ENCODE measurements at places on chromosomes 7 and 10.

- DNase-seq, result no peak
Observed at GRCh38 chr7:116500078-116500853, 728 bp downstream of the CAV2 start.

DNA sequence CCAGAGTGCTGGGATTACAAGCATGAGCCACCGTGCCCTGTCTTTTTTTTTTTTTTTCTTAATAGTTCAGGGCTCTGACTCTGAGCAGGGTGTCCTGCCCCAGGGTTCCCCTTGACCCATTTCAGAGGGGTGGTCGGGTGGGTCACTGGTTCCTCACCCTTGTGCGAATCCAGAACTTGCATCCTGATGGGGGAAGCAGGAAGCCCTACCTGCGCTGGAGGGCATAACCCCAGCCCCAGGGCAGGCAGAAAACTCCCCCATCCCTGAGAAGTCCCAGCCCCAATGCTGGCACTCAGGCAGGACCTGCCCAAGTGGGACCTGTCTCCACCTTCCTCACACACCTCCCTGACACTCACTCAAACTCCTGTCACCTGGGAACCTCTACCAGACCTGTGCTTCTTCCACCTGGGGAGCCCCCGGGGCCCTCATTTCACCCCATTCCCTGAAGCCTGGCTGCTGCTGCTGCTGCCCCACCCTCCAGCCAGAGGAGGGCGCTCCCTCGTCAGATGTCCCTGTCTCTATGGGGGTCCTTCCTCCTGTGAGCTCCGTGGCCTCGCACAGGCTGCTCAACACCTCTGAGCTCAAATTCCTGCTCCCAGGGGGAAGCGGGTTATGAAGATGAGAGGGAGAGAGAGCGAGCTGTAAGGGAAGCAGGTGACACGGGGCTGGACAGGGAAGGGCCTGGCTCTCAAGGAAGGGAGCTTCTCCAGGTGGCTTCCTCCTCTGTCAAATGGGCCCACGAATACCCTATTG lies 15.1 kb upstream of the ZNF273 start:
- no peak for DNase-seq

- DNase-seq, result no peak
Observed at GRCh38 chr10:77698267-77698931, 60.8 kb upstream of the KCNMA1 start.

- no peak for DNase-seq
Observed at GRCh38 chr7:110994028-110994967, 96.6 kb upstream of the LRRN3 start.

DNA sequence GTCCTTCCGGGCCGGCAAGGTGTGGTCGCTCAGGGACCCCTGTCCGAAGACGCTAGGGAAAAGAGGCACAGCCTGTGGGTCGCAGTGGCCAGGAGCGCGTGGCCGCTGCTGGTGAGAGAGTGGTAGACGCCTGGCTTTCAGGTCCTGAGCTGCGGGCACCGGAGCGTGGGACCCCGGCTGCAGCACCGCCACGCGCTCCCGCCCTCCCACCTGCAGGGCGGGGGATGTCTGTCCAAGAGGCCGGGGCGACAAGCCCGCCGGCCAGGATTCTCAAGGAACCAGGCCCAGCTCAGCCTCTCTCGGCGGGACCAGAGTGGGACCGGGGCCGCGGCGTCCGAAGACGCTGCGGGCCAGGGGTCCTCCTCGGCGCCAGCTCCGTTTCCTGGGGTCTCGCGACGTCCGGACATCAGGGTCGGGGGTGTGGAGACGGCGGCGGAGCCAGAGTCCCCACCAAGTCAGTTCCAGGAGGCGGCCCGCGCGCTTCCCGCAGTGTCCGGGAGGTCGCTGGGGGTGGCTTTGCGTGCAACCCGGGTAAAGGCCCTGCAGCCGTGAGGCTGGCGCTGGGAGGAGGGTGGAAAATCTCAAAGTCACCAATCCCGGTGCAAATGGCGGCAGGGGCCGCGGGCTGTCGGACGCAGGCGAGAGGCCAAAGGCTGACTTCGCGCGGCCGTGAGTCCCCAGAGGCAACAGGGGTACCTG lies 5.5 kb downstream of the ZNF503 start:
- no peak for DNase-seq

Measured in activated CD4-positive, CD25-positive, alpha-beta regulatory T cell treated with anti-CD3 and anti-CD28 coated beads, Interleukin-2, amount 50 U/mL, for 16 hours (primary cell).